ENCODE measurements at places on chromosomes 13 and 19.

DNA sequence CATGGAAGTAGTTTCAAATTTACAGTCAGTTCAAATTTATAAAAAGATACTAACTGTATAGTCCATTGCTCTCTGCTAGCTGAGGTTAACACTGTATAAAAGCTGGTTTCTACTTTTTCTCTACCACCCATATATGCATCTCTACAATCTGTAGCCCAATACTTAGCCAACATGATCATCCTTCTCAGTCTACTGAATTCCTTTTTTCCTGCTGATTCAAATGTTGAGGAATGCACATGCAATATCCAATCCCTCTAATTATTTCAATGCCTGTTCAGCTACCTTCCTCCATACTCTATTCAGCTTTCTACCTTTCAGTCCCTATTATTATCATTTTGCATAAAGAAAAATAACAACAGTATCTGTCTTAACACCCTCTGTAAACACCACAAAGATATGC lies 15.6 kb downstream of the KPNA3 start:
- DNase-seq, result no peak

- DNase-seq, result no peak
These were observed 138.1 kb downstream of the POU4F1 start for GRCh38 chr13:78465250-78465649.

DNA sequence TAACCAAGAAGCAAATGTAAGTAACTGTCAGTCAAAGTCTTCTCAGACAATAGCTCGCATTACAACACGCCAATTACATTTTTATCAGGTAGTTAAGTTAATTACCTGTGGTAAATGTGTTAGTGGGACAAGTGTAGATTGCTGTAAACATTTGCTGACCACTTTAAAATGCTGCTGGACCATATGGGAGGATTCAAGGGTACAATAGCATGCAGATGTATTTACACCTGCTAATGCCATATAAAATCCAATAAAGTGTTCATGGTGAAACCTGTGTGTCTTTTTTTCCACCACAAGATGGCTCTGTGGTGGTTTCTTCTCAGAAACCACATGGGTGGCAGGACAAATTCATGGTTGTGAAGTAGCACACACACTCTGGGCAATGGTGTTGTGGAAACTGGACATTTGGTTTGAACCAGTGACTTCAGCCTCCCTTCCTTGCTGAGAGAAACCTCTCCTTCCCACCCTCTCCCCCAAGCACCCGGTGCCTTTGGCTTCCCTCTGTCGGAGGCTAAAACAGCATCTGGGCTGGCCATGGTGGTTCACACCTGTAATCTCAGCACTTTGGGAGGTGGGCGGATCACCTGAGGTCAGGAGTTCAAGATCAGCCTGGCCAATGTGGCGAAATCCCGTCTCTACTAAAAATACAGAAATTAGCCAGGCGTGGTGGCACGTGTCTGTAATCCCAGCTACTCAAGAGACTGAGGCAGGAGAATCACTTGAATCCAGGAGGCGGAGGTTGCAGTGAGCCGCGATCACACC lies 18.1 kb upstream of the GTF3A start:
- no peak for DNase-seq

DNA sequence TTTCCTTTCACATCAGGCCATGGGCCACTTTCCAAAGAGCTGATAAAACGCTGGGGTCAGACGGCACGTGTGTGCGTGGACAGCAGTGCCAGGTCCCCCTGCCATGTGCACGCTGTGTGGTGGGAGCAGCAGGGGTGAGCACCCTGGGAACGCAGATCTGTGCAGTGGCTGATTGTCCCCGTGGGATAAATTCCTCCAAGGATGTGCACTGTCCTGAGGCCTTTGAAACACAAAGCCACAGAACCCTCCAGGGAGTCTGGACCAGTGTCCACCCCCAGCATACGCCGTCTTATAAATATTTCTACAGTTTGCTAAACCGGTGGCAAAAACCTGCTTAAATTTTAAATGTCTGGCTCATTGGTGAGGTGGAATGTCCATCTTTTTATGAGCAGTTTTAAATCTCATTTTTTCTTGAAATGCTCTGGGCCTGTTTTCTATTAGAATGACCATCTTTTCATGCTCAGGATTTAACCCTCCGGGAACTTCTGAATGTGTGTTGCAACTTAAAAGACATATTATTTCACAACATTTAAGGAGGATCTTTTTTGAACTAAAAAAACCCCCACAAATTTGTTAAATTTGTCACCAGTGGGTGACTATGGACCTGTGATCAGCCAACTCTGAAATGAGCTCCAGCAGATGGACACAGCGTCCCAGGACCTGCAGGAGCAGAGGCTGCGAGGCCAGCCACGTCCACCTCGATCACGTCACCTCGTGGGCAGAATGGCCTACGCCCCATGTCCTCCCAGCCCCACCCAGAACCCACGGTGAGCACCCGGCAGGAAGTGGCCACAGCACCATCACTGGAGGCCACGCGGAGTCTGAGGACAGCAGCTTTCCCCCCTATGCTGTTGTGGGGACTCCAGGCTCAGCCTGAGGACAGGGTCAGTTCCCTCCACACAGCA lies 68.6 kb downstream of the RASA3 start:
- DNase-seq, result no peak

GRCh38 chr19:10861103-10861651 lies 10.2 kb upstream of the CARM1 start:
- DNase-seq, result peak; percentile 61

DNA sequence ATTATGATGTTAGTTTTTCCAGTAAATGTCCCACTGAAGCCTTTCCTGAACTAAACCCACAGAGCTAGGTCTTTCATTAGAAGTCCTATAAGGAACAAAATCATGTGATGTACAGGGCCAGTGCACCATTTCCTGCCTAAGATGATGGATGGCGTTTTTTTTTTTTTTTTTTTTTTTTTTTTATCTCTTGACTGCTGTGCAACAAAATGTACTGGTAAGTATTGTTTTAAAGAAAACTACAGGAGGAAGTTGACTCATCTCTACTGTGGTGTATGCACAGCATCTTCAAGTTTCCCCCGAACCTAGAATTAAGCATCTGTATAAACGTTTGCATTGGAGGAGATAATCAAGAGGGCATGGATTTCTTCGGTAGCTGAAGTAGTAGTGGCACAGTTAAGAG lies 197.5 kb downstream of the NBEA start:
- no peak for DNase-seq

- no peak for DNase-seq
These were observed 36.3 kb downstream of the SHISA2 start for GRCh38 chr13:26015271-26016125.

GRCh38 chr19:2252055-2252796 lies 3.1 kb downstream of the AMH start:
- DNase-seq, result no peak

GRCh38 chr19:48914181-48914580 lies 14.1 kb downstream of the NUCB1 start:
- no peak for DNase-seq

DNA sequence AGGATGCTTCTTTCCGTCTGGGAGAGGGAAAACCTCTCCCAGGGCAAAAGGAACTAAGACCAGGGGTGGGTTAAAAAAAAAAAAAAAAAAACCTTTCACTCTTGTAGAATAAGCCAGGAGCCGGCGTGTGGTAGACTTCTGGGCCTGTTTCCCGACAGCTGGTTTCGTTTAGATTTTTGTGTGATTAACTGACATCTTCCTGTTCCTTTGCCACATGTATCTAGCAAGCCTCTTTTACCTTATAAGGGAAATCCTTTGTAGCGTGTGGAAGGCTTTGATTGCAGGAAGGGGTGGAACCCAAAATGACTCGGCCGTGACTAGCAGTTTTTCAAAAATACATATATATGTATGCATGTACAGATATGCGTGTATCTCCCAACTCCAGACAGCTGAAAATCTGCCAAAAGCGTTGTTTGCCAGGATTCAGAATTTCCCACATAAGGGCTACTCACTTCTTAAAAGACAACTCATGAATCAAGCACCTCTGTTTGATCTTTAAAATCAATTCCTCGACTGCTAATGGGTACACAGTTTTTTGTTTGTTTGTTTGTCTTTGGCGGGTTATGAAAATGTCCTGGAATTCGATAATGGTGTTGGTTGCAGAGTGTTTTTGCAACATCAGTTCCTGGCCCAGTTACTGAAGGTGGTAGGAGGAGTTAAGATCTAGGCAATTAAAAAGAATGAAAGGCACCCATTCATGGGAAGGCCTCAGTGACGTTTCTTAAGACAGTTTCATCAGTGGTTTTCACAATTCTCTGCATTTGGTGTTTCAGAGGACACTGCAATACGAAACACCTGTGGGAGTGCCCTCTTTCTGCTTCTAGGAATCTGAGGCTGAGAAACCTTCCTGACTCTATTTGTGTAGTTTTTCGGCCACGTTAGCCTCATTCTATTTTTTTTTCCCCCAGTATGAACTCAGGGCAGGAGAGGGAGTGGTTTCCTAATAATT lies 2.7 kb downstream of the TPM4 start:
- DNase-seq, result peak; percentile 92

DNA sequence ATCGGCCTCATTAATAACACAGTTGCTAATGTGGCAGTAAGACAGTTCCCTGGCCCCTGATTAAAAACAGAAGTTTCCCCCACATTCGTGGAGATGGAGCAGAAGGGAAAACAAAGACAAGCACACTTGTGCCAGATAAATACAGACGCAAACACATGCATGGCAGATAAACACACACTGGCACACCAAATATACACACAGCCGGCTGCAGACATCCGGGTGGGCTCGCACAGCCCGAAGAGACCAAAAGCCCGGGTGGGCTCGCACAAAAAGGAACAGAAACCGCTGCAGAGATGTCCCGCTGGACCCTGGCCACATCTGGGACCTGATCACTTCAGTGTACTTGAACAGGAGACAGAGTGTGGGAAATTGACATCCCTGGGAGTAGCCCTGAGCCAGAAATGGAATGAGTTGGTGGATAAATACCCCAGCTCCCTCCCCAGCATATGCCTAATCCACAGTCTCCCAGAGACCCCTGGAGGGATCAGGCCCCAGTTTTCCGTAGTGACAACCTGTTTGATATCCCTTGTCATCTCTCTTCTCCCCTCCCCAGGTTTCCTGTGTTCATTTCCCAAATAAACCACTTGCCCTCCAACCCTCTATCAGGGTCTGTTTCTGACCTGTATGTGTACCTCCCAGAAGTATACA lies 36.0 kb upstream of the ADGRE5 start:
- DNase-seq, result no peak

DNA sequence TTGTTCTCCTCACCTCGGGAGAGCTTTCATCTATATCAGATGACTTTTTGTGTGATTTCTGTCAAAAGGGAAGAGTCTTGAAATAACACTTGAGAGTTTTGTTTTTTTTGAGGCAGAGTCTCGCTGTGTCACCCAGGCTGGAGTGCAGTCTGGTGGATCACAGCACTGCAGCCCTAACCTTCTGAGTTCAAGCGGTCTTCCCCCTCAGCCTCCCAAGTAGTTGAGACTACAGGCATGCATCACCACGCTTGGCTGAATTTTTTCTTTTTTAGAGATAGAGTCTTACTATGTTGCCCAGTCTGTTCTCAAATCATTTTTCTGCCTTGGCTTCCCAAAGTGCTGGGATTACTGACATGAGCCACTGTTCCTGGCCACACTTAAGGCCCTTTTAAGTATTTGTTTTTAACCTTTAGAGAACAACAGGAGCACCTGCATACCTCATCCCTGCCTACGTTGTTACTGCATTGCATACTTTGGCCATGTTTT lies 11.4 kb downstream of the NDFIP2 start:
- DNase-seq, result no peak

GRCh38 chr19:35140962-35141836 lies 1.9 kb upstream of the FXYD7 start:
- DNase-seq, result peak; percentile 97

GRCh38 chr19:33445442-33446329 lies 72.2 kb downstream of the CEBPG start:
- DNase-seq, result peak; percentile 24

GRCh38 chr19:35692010-35692409 lies 12.3 kb upstream of the ZBTB32 start:
- DNase-seq, result no peak

DNA sequence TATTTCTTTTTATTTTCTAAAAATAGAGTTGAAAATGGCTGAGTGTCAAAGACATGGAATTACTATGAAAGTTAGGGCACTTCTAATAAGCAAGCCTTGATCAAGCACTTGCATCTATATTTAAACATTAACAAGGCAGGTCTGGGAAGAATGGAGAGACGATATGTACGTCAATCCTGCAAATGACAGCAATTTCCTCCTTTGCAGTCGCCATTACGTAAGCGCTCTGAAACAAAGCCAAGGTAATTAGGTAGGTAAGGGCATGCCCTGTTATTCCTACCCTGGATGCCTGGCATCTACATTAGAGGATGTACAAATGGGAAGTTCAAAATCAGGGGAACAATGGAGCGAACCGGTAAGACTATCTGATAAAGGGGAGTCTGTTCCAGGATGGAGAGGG lies 664.0 kb upstream of the ARGLU1 start:
- no peak for DNase-seq

DNA sequence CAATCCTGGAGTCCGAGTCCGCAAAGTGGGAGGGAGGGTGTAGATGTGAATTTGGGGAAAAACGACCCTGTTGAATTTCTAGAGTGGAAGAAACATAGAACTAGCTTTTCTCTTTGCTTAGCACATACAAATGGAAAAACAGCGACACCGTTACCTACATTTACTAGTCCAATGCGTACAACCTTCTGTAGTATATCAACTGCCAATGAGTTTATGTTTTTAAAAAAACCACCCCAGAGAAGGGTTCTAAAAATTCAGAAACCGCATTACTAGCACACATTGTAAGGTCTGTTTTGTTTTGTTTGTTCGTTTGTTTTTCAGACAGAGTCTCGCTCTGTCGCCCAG lies 332 bp upstream of the SUPT20H start:
- DNase-seq, result no peak

- DNase-seq, result no peak
These were observed 103.6 kb upstream of the MYCBP2 start for GRCh38 chr13:77430377-77430951.

DNA sequence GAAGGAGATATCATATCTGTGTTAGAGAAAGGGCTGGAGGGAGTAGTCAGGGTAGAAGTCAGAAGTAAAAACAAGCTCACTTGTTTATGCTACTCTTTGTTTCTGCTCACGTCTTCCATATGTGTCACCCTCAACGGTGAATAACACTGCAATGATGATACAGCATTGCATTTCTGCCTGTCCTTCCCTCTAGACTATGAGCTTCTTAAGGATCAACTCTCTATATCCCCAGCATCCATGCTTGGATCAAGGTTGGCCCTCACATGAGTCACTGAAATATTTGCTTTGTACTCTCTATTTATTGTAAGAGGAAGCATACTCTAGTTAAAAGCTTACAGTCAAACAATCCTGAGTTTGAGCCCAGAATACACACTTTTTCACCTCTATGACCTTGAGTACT lies 406.0 kb downstream of the RFC3 start:
- no peak for DNase-seq

DNA sequence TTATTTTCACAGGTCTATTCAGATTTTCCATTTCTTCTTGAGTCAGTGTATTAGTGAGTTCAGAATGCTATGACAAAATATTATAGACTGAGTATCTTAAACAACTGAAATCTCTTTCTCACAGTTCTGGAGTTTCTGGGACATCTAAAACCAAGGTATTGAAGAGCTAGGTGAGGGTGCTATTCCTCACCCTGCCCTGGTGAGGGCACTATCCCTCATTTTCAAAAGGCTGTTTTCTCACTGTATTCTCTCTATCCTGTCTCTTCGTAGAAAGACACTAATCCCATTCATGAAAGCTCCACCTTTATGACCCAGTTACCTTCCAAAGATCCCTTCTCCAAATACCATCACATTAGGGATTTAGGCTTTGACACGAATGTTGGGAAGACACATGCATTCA lies 1617.1 kb downstream of the PCDH9 start:
- no peak for DNase-seq

- peak; percentile 34 for DNase-seq
These were observed 9.9 kb downstream of the PLEKHF1 start for GRCh38 chr19:29675120-29675649.

- DNase-seq, result no peak
These were observed 112.1 kb downstream of the ZIC5 start for GRCh38 chr13:99859178-99860177.

All from Peyer's patch (tissue), 4 donors.